A172 (cell line): ENCODE measurements at places on chromosomes 12 and 14.

- no peak for DNase-seq
Observed at GRCh38 chr12:40446385-40446784, 221.6 kb downstream of the LRRK2 start.

GRCh38 chr14:102333795-102334705 is 14.5 kb downstream of the ZNF839 start:
- no peak for DNase-seq

GRCh38 chr14:29953501-29953900 is 25.9 kb upstream of the PRKD1 start:
- DNase-seq = no peak

DNA sequence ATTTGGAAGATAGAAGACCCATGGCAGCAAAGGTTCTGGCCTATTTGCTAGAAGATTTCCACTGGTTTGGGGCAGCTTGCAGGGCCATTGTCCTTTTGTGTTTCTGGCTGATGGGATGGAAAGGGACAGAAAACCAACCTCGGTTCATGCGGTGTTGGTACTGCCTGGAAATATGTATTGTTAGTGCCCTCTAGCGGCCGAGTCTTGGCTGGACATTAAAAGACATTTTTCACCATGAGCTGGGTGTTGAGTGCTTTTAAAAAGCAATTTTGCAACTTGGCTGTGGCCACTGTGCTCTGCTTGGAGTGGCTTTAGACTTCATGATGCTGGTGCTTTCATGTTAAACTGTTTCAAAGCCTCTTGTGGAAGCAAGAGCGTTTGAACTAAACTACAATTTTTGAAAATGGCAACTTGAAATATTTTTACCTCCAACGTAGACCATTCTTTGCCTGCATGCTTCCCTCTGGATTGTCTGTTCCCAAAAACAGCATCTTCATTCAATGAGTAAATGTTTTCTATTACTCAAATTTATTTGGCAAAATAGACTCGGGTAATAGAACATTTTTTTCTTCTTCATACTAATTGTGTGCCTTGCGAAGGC is 102.7 kb upstream of the TBX5 start:
- DNase-seq = peak; percentile 59

GRCh38 chr14:67759916-67760315 is 56.5 kb downstream of the ZFYVE26 start:
- no peak for DNase-seq

DNA sequence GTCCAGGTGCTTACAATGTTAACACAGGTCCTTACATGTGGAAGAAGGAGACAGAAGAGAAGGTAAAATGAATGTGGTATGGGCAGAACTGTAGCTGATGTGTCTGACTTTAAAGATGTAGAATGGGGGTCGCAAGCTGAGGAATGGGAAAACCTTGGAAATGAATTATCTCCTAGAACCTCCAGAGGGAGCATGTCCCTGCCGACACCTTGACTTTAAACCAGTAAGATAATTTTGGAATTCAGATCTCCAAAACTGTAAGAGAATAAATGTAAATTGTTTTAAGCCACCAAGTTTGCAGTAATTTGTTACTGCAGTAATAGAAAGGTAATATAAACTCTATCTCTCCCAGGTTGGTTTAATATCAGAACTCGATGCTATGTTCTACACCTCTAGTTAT is 80.1 kb upstream of the ALG10 start:
- DNase-seq = no peak

DNA sequence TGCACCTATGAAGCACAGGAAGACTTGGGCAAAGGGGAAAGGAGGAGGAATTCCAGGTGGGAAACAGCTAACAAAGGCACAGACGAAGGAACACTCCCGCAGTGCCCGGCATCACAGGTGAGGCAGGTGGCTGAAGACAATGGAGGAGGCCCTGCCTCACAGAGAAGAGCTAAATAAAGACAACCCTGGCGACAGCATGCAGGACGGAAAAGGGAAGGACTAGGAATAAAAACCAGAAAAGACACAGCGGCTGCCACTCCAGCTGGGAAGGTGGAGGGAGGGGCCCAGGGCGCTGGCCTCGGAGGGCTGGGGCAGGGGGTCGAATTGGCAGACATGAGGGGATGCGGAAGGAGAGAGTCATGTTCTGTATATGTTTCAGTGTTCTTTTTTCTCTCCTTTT is 43.0 kb upstream of the ANO2 start:
- DNase-seq = no peak
